Hindlimb muscle (tissue), 1 donor: ENCODE measurements at places on chromosomes 12 and 14.

- peak; percentile 25 for DNase-seq
Measured at GRCh38 chr12:27733052-27733656, 22.5 kb downstream of the MRPS35 start.

- peak; percentile 93 for DNase-seq
Measured at GRCh38 chr12:15220915-15221885, at the start of gene RERG. Gene RERG, minus strand, starts transcription at chr12:15221417. Its CDS starts 3,928 bp downstream, at chr12:15217489.

GRCh38 chr12:23579257-23579656 is 370.2 kb downstream of the SOX5 start:
- no peak for DNase-seq

DNA sequence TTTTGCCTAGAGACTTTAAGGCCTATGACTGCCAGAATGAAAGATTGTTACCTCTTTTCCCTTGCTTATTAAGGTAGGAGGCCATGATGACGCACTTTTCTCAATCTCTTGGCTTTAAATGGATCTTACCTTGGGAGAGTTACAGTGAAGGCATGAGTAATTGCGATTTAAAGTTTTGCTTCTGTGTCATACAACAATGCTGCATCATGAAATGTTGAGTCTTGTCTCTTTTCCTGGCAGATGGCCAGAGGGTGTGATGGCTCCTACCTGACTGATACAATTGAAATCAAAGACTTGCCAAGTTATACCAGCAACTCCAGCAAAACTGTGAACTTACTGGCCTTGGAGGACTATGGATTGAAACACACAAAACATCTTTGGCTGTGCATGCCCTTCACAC is 17.2 kb upstream of the LRRK2 start:
- DNase-seq = no peak

GRCh38 chr12:54708826-54709225 is 60.7 kb upstream of the DCD start:
- DNase-seq = no peak

- DNase-seq = no peak
Measured at GRCh38 chr12:105658389-105658788, 327.9 kb downstream of the C12orf75 start.

DNA sequence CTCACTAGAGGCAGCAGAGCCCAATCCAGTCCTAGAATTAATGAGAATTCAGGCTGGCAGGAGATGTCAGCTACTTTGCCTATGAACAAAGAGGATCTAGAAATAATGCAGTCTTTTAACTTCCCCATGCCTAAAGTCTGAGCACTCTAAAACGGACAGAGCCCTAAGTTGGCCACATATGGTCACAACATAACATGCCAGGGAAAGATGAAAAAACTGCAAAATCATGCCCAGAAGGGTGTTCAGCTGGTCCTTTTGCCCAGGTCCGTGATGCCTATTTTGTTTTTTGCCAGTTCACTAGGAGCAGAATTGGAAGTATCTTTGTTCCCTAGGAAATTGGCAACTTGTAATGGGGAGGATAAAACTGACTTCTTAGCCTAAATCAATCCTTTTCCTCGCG is 20.3 kb upstream of the LMNTD1 start:
- DNase-seq = no peak

DNA sequence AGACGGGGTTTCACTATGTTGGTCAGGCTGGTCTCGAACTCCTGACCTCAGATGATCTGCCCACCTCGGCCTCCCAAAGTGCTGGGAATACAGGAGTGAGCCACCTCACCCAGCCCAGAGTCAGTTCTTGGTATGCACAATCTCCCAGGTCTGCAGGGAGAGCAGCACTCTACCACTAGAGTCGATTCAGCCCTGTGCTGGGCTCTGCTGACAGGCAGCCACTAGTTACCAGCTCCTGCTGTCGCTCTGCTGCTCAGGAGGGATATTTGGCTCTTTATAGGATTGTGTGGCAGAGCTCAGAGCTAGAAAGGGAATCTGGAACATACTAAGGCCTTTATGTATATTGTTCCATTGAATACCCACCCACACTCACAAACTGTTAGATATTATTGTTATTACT is 44.3 kb downstream of the SPTB start:
- DNase-seq = no peak

- DNase-seq = peak; percentile 38
Measured at GRCh38 chr12:98817742-98818141, 172.7 kb downstream of the APAF1 start.

GRCh38 chr12:53701518-53702264 is 25.6 kb downstream of the CALCOCO1 start:
- DNase-seq = peak; percentile 85

GRCh38 chr12:69935651-69936100 is 110.6 kb downstream of the MYRFL start:
- peak; percentile 65 for DNase-seq

DNA sequence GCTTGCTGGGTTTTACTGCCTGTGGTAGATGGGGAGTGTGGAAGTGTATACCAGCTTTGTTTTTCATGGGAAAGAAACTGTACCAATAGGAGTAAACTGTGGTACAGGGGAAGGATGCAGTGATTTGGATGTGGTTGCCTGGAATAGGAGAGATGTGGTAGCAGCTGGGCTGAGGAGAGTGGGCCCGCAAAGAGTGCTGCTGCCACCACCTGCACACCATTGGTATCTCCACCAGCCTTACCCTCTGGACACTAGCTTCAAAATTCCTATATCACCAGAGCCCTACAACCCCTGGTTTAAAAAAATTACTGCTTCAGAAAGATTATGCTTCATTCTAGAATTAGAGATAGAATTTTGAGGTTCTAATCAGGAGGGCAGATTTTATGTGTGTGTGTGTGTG is 53.6 kb downstream of the AKAP6 start:
- no peak for DNase-seq

- DNase-seq = no peak
Measured at GRCh38 chr12:95066091-95066855, 7.1 kb downstream of the NR2C1 start.

- peak; percentile 63 for DNase-seq
Measured at GRCh38 chr12:4135919-4136605, 137.5 kb upstream of the CCND2 start.

DNA sequence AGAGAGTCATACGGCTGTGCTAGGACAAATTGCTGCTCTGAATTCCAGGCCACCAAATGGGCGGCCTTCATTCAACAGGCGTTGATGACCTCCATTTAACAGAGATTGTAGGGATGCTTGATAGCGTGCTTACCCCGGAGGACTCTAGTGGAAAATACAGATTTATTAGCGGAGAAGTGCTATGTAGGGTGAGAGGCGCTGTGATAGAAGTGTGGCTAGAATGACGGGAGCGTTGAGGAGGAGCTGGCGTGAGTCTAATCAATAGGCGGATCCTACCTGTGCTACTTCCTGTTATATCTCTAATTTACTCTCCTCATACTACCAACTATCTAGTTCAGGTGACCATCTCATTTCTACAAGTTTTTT is 668 bp downstream of the MRPS35 start:
- DNase-seq = peak; percentile 4

- no peak for DNase-seq
Measured at GRCh38 chr14:60654334-60654821, 5.1 kb upstream of the SIX1 start.

DNA sequence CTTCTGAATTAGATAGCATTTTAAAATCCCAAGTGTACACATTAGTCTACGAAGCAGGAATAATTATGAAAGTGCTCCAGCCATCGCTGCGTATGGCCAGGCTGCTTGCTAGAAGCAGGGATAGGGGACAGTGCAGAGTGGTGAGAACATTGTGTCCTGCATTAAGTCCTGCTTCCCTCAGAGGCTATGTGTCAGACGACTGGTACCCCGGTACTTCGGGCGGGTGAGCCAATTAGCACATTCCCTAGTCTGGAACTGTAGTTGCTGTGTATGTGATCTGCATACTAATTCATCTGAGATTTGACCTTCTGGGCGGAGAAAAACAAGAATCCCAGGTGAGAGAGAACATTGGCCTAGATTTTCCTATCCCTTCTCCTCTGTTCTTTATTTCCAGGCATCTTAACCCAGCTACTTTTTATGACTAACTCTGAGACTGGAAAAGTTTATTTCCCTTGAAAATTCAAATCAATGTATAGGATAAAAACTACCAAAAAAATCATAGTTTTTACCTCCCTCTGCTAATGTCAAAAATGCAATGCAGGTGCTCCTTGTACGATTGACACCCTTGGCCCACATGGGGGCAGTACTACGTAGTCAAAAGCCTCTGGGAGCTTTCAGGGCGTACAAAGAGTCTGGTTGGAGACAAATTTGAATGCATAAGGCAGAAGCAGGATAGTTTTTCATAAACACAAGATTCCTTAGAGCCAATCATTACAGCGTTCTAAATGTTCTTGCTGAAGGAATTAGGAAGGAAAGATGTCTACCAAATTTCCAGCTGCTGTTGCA is 764.3 kb downstream of the NOVA1 start:
- peak; percentile 38 for DNase-seq

DNA sequence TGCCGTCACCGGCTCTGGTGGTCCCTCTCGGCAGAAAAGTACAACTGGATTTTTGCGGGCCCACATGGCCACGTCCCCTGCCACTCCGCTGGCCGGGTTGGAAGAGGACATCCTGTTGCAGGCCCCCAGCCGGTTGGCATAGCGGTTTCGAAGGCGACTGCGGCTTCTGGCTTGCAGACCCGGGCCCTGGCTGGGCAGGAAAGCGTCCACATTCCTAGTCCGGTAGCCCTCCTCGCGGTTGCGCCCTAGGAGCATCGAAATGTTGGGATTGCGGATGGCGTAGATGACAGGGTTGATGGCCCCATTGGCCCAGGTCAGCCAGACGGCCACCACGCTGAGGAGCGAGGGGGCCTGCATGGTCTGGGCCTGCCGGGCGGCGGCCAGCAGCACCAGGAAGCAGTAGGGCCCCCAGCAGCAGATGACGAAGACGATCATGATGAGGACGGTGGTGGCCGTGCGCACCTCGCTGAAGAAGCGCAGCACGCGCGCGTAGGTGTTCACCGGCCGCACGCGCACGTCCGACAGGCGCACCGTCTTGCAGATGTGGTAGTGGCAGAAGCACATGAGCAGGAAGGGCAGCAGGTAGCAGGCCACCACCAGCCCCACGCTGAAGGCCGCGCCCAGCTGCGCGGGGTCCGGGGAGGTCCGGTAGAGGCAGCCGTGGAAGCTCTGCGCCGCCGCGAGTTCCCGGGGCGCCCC is 1.2 kb downstream of the GPR135 start:
- peak; percentile 28 for DNase-seq

- DNase-seq = no peak
Measured at GRCh38 chr14:90681929-90682328, 134.3 kb downstream of the TTC7B start.

GRCh38 chr14:87179936-87180335 is 813.0 kb downstream of the GALC start:
- DNase-seq = no peak

GRCh38 chr14:96574633-96575632 is 72.8 kb downstream of the PAPOLA start:
- no peak for DNase-seq

DNA sequence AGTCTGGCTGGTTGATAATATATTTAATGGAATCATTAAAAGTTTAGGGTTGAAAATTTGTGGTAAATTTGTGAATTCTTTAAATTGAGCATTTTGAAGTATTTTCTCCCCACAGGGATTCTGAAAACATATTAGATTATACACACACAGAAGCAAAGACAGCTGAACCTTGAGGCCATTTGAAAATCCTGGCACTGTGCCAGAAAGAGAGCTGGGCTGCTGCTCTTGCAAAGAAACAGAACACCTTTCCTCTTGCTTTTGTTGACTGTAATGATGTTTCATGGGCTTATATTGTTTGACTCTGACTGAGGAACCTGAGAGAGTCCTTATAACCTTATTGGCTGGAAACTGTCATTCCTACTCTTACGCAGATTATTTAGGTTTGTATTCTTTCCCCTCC is 4.8 kb downstream of the RNF34 start:
- peak; percentile 12 for DNase-seq

DNA sequence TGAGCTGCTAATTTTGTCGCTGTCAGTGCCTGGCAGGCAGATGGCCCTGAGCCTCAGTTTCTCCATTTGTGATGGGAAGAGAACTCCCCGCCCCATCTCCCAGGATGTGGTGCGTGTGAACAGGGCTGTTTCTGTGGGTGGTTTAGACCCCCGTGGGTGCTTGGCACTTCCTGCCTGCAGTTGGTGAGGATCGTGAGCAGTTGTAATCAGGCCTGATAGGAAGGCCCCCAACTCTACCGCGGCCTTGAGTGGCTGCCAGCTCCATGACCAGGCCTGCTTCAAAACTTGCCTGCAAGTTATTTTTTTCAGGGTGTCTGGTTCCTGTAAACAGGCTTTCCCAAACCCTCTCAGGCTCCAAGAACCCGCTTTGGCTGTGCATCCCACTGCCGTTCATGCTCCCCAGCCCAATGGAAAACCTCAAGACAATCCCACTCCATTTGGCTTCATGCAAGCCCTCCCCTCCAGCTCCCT is 138.4 kb downstream of the ZFP36L1 start:
- DNase-seq = no peak

DNA sequence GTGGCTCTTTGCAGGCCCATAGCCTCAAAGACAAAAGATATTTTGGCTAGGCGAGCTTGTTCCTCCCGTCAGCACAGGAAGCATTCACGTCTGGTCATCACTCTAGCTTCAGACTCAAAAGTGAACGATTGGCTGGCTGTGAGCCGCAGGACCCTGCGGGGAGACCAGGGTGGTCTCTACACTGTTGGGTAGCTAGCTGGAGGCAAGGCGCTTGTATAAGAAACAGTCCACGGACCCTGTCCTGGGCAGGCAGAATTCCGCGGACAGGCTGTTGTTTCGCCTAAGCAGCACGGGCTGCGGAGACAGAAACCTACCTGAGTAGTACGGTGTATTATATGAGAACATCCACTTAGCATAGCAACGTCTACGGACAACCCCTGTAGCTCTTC is 29.6 kb downstream of the WBP11 start:
- DNase-seq = no peak

GRCh38 chr14:92679246-92679645 is 69.2 kb downstream of the LGMN start:
- DNase-seq = no peak

GRCh38 chr12:4280351-4281163 is 7.0 kb downstream of the CCND2 start:
- no peak for DNase-seq

DNA sequence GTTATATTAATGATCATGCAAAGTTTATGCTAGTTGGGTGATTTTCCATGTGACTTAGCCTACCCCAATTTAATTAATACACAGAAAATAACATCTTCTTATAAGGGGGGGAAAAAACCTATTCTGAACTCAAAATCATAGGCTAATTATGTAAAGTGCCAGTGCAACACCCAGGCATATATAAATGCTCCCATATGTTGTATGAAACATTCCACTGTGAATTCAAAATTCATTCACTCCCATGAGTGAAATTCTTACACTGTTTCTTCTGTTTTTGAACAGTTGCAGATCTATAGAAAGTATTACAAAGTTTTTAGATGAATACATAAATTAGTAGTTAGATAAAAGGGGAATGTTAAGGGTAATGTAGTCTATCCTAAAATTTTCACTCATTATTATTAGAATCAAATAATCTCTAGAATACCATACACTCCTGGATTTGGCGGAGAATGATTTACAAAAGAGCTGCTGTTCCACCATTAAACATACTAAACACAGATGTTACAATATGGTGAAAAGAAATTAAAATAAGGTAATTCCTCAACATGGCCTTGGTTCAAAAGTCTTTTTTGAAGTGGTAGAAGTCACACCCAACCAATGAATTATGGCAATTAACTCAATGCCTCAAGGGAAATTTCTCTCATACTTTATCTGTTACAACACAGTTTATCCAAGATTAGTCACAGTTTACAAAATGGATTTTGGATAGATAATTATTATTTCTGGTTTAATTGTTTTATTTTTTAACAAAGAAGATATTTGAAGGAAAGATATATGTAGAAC is 454.1 kb upstream of the FLRT2 start:
- DNase-seq = no peak

- no peak for DNase-seq
Measured at GRCh38 chr14:65267856-65268255, 144.7 kb upstream of the FUT8 start.

- DNase-seq = no peak
Measured at GRCh38 chr14:70842851-70843462, 33.6 kb upstream of the MAP3K9 start.
